Keratinocyte (primary cell): ENCODE measurements at places on chromosomes 5 and 9.

DNA sequence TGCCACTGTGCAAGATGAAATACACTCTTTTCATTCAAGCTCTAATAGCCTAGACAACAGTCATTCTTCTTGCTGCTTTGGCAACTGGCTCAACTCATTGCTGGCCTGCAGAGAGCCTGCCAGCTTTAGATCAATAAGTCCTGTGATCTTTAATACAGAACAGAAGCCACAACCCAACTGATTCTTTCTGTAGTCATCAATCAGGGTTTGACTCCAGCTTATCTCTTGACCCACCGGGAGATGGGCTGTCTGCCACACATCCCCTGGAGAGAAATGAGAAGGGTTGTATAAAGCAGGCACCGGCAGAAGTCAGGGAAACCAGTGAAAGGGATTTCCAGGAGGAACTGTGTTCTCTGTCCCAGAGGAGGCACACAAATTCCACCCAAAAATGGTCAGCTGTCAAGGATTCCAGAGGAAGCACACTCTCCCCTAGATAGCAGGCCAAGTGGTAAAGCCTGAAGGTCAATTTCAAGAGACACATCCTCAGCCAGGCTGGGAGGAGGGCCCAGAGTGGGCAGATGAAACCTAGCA, 24.5 kb downstream of the LHFPL2 start:
- DNase-seq = no peak
- peaks cover 32% of the 10 kb centered on the region for H3K36me3 ChIP-seq
- no peaks in the 10 kb centered on the region for H3K27me3 ChIP-seq
- H3K4me1 ChIP-seq = no peaks in the 10 kb centered on the region
- no peak overlapping the region for H3K4me3 ChIP-seq

DNA sequence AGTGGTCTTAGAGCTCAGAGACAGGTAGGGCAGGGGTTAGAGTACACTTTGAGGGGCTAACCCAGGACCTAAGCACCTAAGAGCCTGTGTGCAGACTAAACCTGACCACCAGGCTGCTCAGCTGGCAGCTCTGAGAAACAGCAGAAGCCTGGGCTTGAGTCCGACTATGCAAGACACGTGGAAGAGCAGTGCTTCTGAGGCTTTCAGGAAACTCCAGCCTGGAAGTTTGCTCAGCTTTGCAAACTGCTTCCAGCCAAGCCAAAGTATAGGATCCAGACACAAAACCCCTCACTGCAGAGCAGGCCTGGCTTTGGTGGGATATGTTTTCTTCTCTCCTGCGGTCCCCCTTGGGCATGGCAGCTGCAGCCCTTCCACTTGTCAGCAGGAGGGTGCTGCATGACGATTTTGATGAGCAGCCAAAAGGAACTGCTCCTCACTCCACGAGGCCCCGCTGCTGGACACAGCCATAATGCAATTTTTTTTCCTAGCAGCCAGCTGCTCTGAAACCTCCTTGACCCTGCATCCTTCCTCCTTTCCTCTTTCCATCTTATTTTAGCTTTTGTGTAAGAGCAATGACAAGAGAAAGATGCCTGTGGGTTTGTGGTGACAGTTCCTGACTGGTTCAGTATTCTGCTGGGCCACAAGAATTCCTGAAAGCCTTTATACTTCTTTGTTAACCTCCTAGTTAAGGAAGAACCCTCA, 123.1 kb downstream of the LIFR start:
- DNase-seq = no peak
- H3K27me3 ChIP-seq = no peaks in the 10 kb centered on the region
- no peaks in the 10 kb centered on the region for H3K4me1 ChIP-seq
- H3K4me3 ChIP-seq = no peak overlapping the region
- no peaks in the 10 kb centered on the region for H3K36me3 ChIP-seq
- H3K27ac ChIP-seq = no peak overlapping the region

DNA sequence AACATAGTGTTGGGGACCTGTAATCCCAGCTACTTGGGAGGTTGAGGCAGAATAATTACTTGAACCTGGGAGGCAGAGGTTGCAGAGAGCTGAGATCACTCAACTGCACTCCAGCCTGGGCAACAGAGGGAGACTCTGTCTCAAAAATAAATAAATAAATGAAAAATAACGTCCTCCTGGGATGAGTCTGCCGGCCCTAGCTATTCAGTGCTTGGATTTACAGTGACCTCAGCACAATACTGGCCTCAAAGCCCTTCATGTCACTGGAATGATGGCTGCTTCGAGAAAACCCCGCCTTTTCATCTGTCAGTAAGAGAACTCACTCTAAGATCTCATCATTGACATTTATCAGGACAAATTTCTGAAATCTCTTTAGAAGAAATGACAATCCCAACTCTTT, 35.5 kb downstream of the SOX30 start:
- no peak for DNase-seq
- H3K4me1 ChIP-seq = peaks cover 10% of the 10 kb centered on the region
- H3K36me3 ChIP-seq = no peaks in the 10 kb centered on the region
- no peak overlapping the region for H3K27ac ChIP-seq

DNA sequence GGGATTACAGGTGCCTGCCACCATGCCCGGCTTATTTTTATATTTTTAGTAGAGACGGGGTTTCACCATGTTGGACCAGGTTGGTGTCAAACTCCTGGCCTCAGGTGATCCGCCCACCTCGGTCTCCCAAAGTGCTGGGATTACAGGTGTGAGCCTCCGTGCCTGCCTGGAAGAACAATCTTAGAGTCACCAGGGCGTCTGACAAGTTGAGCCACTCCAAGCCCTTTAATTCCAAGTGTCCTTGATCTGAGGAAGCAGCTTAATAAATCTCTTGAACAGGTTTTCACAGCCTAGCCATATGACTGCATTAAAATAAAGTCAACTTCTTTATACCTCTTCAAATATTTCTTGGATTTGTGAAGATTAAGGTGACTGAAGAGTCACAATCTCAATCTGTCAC, 31.5 kb downstream of the SLC44A1 start:
- H3K27me3 ChIP-seq = no peaks in the 10 kb centered on the region
- no peaks in the 10 kb centered on the region for H3K36me3 ChIP-seq
- DNase-seq = no peak

GRCh38 chr5:61491861-61492260, 159.8 kb downstream of the ZSWIM6 start:
- H3K4me1 ChIP-seq = no peaks in the 10 kb centered on the region
- H3K27me3 ChIP-seq = no peaks in the 10 kb centered on the region
- H3K4me3 ChIP-seq = no peak overlapping the region
- DNase-seq = no peak
- peaks cover 3% of the 10 kb centered on the region for H3K36me3 ChIP-seq
- no peak overlapping the region for H3K27ac ChIP-seq

DNA sequence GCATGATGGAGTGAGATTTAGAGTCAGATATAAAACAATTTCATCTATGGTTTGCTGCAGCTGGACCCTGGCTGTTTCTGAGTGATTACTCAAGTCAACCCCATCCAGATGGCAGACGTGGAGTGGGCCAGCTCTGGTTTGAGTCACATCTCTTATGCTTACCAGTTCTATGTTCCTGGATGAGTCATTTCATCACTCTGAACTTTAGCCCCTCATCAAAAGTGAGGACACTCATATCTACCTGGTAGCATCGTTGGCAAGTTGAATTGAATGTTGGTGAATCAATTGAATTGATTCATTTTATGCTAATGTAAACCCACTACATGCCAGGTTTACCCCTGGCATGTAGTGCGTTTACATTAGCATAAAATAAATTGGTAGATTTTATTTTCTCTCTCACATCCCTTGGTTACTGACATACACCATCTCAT, 176.4 kb downstream of the FGF18 start:
- DNase-seq = no peak
- no peak overlapping the region for H3K4me3 ChIP-seq
- peaks cover 8% of the 10 kb centered on the region for H3K27me3 ChIP-seq
- H3K36me3 ChIP-seq = no peaks in the 10 kb centered on the region

- H3K36me3 ChIP-seq = no peaks in the 10 kb centered on the region
- H3K27me3 ChIP-seq = no peaks in the 10 kb centered on the region
- H3K4me1 ChIP-seq = no peaks in the 10 kb centered on the region
- no peak for DNase-seq
- no peak overlapping the region for H3K27ac ChIP-seq
- H3K4me3 ChIP-seq = no peak overlapping the region
Measured at GRCh38 chr5:111963555-111963954, 206.6 kb upstream of the NREP start.

DNA sequence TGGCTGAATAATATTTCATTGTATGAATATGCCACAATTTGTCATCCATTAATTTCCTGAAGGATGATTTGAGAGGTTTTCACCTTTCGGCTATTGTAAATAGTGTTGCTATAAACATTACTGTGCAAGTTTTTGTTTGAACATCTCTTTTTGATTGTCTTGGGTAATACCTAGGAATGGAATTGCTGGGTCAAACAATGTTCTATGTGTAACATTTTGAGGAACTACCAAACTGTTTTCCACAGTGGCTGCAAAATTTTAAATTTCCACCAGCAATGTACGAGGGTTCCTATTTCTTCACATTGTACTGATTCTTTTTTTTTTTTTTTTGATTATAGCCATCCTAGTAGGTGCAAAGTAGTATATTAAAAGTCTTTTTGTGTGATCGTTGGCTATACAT, 63.8 kb upstream of the ANKH start:
- H3K36me3 ChIP-seq = no peaks in the 10 kb centered on the region
- no peak overlapping the region for H3K4me3 ChIP-seq
- H3K27ac ChIP-seq = no peak overlapping the region
- DNase-seq = no peak
- no peaks in the 10 kb centered on the region for H3K27me3 ChIP-seq

DNA sequence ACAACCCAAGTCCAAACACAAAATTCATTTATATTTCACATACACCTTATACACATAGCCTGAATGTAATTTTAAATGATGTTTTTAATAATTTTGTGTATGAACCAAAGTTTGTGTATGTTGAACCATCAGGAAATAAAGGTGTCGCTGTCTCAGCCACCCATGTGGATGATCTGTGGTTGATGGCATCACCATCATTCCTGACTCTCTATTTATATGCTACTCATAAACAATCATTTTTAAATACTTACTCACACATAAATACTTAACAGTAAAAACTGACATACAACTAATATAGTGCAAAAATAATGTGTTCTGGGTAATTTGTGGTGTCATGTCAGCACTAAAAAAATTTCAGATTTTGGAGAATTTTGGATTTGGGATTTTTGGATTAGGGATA, 38.4 kb downstream of the SMC5 start:
- no peak overlapping the region for H3K27ac ChIP-seq
- H3K36me3 ChIP-seq = peaks cover 4% of the 10 kb centered on the region
- H3K4me1 ChIP-seq = no peaks in the 10 kb centered on the region
- H3K27me3 ChIP-seq = no peaks in the 10 kb centered on the region

GRCh38 chr9:98329904-98330303, 74.5 kb upstream of the TBC1D2 start:
- H3K27ac ChIP-seq = no peak overlapping the region
- peaks cover 3% of the 10 kb centered on the region for H3K27me3 ChIP-seq
- peaks cover 25% of the 10 kb centered on the region for H3K4me1 ChIP-seq
- H3K4me3 ChIP-seq = no peak overlapping the region

DNA sequence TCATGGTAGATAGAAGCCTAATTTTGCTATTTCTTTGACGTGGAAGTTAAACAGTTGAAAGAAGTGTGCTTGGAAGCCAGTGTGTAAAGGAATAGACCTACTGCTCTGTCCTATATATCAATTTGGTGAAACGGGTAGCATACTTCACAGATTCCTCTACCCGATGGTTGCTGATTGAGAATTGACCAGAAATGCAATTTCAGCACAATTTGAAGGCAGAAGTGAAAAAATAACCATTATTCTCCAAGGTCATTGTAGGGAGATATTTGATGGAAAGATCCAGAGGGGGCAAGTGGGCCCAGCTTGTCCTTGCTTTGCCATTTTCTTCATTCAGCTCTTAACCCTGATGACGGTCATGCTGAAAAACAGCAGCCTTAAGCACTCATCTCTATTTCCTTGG, 15.3 kb downstream of the CDH12 start:
- no peak overlapping the region for H3K4me3 ChIP-seq
- H3K27me3 ChIP-seq = no peaks in the 10 kb centered on the region
- no peak for DNase-seq
- no peaks in the 10 kb centered on the region for H3K4me1 ChIP-seq
- no peak overlapping the region for H3K27ac ChIP-seq
- no peaks in the 10 kb centered on the region for H3K36me3 ChIP-seq

DNA sequence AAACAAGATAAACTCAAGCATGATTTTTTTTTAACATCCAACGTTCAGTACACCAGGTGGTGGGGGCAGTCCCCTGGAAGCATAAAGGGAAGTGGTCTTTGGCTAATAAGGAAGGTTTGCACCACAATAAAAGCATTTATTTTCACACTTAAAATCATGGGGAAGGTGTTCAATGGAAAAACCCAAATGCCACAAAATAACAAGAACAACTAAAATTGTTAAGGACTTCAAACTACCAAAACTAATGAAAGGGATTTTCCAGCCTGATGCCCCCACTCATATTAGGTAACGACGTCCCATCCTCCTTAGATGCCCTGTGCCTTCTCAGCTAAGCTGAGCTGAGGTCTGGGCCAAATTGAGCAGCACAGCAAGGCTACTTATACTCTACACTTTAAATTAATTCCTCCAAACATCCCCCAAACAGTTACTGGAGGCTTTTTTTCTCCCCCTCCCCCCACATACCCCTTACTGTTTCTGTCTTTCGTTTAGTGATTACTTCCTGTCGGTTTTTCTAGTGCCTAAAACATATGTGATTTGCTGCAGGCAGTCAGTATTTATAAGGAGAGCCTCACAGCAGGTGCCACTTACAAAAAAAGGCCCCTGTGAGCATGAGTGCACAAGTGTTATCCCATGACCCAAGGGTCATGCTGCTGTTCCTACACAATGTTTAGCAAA, 259.7 kb upstream of the ZNF608 start:
- no peaks in the 10 kb centered on the region for H3K36me3 ChIP-seq
- no peak overlapping the region for H3K27ac ChIP-seq
- DNase-seq = no peak
- no peaks in the 10 kb centered on the region for H3K4me1 ChIP-seq

GRCh38 chr5:145449794-145450193, 385.3 kb downstream of the PRELID2 start:
- H3K27me3 ChIP-seq = no peaks in the 10 kb centered on the region
- no peak overlapping the region for H3K4me3 ChIP-seq
- H3K36me3 ChIP-seq = no peaks in the 10 kb centered on the region
- no peak for DNase-seq
- H3K4me1 ChIP-seq = no peaks in the 10 kb centered on the region
- H3K27ac ChIP-seq = no peak overlapping the region

GRCh38 chr9:6771722-6772121, 13.9 kb downstream of the KDM4C start:
- no peak overlapping the region for H3K27ac ChIP-seq
- H3K4me1 ChIP-seq = peaks cover 3% of the 10 kb centered on the region
- no peaks in the 10 kb centered on the region for H3K36me3 ChIP-seq
- DNase-seq = no peak
- no peaks in the 10 kb centered on the region for H3K27me3 ChIP-seq

- H3K27me3 ChIP-seq = no peaks in the 10 kb centered on the region
- no peak for DNase-seq
- H3K4me1 ChIP-seq = peaks cover 11% of the 10 kb centered on the region
- no peak overlapping the region for H3K27ac ChIP-seq
- H3K36me3 ChIP-seq = no peaks in the 10 kb centered on the region
Measured at GRCh38 chr5:136075466-136075891, 46.7 kb downstream of the TGFBI start.

- no peak overlapping the region for H3K27ac ChIP-seq
- H3K4me3 ChIP-seq = no peak overlapping the region
- no peaks in the 10 kb centered on the region for H3K27me3 ChIP-seq
- H3K36me3 ChIP-seq = no peaks in the 10 kb centered on the region
- H3K4me1 ChIP-seq = peaks cover under 1% of the 10 kb centered on the region
Measured at GRCh38 chr9:98380065-98380681, 124.7 kb upstream of the TBC1D2 start.
